ENCODE measurements at places on chromosomes 12 and 14. TPM values are rescaled to one million over a fixed set of nuclear protein-coding genes. Genes with fewer than 3 reads are reported as not detected.
A peak's percentile ranks its signal among the peaks of the same experiment; 100 is the strongest.

The C12orf54 gene
- not detected for total RNA-seq

DNA sequence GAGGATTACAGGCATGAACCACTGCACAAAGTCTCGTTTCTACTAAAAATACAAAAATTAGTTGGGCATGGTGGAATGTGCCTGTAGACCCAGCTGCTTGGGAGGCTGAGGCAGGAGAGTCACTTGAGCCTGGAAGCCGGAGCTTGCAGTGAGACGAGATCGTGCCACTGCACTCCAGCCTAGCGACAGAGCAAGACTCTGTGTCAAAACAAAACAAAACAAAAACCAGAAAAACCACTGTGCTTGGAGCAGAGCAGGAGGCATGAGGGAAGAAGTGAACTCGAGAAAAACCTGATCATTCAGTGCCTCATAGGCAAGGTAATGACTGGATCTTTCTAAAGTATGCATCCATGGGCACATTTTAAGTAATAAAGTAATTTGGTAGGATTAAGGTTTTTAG, 487.8 kb downstream of the KCNH5 start:
- DNase-seq = no peak

DNA sequence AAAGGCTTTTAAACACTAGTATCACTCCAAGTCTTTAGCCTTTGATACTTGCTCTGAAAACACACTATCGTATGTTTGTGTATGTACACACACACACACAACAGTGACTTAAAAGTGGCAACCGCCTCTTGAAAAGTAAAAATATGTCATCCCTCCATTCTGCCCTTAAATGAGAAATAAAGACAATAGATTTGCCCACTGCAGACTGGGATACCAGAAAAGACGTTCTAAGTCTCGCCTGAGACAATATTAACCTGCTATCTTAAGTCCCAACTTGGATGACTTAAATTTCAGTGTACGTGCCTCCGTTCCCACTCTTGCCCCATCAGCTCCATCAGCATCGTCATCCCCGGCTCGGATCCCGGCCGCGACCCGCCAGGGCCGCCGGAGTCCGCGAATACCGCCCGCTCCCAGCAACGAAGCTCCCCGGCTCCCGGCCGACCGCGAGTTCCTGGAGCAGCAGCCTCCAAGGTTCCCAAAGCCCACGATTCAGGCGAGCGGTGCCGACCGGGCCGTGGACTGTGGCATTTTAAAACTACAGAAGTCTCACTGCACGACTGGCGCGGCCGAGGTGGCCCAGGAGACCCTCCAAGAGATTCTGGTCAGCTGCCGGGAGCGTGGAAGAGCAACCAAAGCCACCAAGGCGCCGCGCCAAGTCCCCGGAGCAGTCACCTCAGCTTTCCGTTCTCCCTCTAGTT, 2.8 kb upstream of the ARID2 start:
- peak; percentile 52 for DNase-seq

DNA sequence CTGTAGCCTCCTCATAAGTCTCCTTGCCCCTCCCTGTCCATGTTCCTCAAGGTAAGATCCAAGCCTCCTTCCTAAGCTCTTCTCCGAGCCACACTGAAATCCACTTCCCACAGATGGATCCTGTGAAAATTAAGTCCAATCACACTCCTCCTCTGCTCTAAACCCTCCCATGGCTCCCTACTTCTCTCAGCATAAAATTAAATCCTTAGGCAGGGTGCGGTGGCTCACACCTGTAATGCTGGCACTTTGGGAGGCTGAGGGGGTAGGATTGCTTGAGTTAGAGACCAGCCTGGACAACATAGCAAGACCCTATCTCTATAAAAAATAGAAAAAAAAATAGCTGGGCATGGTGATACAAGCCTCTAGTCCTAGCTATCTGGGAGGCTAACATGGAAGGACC, 2.3 kb downstream of the PHETA1 start:
- no peak for DNase-seq
